ENCODE measurements at places on chromosomes 1 and 21. TPM values are rescaled to one million over a fixed set of nuclear protein-coding genes. Genes with fewer than 3 reads are reported as not detected.
A peak's percentile ranks its signal among the peaks of the same experiment; 100 is the strongest.

DNA sequence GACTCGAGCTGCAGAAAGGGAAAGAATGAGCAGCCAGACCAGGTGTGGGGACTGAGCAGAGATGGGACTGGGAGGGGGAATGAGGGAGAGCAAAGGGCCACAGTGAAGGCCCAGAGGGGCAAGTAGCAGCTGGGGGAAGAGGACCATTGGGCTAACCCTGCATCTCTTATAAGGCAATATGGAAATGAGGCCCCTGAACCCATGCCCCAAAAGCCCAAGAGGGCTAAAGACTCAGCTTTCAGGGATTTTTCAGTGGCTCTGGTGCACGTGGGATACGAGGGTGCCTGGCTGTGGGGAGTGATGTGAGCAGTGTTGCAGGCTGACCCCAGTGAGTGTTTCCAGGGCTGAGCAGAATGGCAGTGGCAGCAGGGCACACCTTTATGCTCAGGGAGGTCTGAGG is 496 bp upstream of the TNNI1 start:
- no peak overlapping the region for H3K27ac ChIP-seq
- H3K4me1 ChIP-seq, result no peaks in the 10 kb centered on the region
- peaks cover 2% of the 10 kb centered on the region for H3K27me3 ChIP-seq
- H3K36me3 ChIP-seq, result no peaks in the 10 kb centered on the region

DNA sequence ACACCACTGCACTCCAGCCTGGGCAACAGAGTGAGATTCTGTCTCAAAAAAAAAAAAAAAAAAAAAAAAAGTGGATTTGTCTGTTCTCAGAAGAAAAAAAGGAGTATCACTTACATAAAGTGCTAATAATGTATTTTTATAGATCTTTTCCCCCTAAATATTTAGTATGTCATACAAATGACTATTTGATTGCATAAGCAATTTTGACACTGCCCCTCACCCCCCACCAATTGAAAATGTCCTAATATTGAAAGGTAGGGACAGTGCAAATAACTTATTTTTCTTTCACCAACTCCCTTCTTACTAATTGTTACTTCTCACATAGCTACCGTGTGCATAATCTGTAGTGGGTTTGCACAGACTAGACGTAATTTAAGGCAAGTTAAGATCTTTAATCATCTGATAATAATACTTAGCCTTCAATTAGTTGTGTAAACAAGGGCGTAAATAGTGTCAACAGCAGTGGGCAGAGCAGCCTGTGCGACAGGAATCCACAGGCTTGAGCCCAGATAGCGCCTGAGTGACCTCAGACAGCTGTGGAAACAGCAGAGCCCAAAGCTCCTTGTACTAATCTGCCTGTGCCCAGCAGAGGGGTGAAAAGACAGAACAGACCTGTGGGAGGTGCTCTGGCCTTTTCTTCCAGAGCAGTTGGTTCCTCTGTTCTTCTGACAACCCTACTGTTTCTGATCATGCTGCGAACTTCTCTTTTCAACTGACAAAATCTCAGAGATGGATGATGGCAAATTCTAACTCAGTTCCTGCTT is 4.5 kb upstream of the IER5 start:
- DNase-seq, result peak; percentile 72
- H3K4me3 ChIP-seq, result peak overlapping the region; percentile 1
- H3K27ac ChIP-seq, result no peak overlapping the region
- peaks cover 4% of the 10 kb centered on the region for H3K27me3 ChIP-seq
- peaks cover 2% of the 10 kb centered on the region for H3K36me3 ChIP-seq
- peaks cover 32% of the 10 kb centered on the region for H3K4me1 ChIP-seq

DNA sequence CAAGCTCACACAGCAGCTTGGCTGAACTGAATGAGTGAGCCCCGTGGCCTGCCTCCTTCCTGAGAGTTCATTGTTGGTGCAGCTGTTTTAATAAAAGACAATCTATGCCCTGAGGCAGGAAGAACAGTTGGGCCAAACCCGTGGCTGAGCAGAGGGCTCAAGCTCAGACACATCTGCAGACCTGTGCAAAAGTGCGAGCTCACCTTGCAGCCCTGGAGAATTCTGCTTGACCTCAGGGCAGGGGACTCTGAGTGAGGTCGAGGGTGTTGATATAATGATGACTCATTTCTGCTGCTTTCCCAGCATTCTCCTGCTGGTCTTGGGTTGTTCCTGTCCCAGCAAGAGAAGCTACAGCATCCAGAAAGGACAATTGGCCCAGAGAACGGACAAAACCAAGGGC is 61.0 kb downstream of the ATP5PO start:
- DNase-seq, result no peak
- H3K4me1 ChIP-seq, result no peaks in the 10 kb centered on the region
- no peak overlapping the region for H3K27ac ChIP-seq
- H3K36me3 ChIP-seq, result no peaks in the 10 kb centered on the region
- H3K4me3 ChIP-seq, result no peak overlapping the region

RRAGC gene
- total RNA-seq, result 19.0 TPM

LYPD8 gene
- total RNA-seq, result not detected

GRCh38 chr21:35529171-35529863 is 480.2 kb upstream of the RUNX1 start:
- peak overlapping the region; percentile 93 for H3K27ac ChIP-seq
- peak overlapping the region; percentile 75 for H3K4me3 ChIP-seq
- H3K27me3 ChIP-seq, result no peaks in the 10 kb centered on the region

HIVEP3 gene
- 39.6 TPM for total RNA-seq

DNA sequence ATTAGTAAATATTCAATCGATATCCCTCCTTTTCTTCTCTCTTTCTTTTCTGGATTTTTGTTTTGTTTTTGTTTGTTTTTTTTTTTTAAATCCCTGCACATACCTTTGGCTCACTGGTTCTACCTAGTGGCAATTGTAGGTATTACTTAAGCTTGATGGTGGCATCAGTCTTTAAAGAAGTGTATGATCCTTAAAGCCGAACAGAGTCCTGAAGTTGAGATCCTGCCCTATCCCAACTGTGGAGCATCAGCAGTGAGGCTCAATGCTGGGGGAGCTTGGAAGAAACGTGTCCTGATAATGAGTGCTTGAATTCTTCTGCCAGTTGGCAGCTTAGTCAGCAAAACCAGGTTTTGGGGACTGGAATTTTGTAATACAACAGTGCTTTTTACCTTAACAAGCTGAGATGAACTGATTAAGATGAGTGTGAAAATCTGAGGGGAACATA is 60.8 kb downstream of the FASLG start:
- no peak for DNase-seq
- peaks cover 6% of the 10 kb centered on the region for H3K27me3 ChIP-seq
- peaks cover 35% of the 10 kb centered on the region for H3K4me1 ChIP-seq
- no peak overlapping the region for H3K4me3 ChIP-seq
- no peak overlapping the region for H3K27ac ChIP-seq

DNA sequence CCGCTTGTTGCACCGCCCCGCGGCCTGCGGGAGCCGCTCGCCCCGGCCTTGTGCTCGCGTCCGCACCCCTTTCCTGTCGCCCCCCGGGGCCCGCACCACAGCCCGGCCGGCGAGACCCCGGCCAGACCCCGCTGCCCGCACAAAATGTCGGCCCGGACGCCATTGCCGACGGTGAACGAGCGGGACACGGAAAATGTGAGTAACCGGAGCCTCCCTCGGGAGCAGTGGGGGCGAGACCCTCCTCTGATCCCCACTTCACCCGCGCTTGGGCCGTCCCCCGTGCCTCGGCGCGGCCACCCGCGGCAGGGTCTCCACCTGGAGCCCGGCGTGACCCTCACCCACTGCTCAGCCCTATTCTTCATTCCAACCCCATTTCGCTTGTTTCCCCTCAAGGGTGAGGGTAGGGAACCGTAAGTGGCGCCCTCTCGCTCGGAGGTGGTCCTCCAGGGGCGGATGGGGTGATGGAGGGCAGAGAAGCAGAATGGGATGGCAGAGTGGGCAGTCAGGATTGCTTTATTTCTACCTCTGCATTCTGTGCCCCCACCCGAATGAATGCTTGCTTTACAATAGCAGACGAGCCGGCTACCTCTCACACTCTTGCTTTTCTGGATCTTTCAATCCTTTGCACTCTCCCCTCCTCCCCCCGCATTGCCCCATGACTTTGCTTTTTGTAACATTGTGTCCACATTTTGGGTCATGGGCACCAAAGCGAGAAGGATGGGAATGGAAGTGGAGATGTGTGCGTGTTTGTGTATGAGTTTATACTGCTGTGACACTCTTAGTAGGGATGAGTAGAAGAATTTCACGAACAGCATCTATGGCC is 954 bp downstream of the MARK1 start:
- H3K27ac ChIP-seq, result no peak overlapping the region
- H3K4me1 ChIP-seq, result peaks cover 9% of the 10 kb centered on the region
- peaks cover 60% of the 10 kb centered on the region for H3K27me3 ChIP-seq

GRCh38 chr1:91707114-91707889 is 178.6 kb downstream of the TGFBR3 start:
- H3K4me3 ChIP-seq, result no peak overlapping the region
- peaks cover 25% of the 10 kb centered on the region for H3K36me3 ChIP-seq
- no peak overlapping the region for H3K27ac ChIP-seq
- no peak for DNase-seq

ADGRB2 gene
- total RNA-seq, result 1.2 TPM

GRCh38 chr1:29969576-29969975 is 733.3 kb downstream of the PTPRU start:
- peaks cover 8% of the 10 kb centered on the region for H3K4me1 ChIP-seq
- no peak overlapping the region for H3K27ac ChIP-seq
- no peaks in the 10 kb centered on the region for H3K36me3 ChIP-seq
- peaks cover 19% of the 10 kb centered on the region for H3K27me3 ChIP-seq
- H3K4me3 ChIP-seq, result no peak overlapping the region

STPG1 gene
- total RNA-seq, result 11.9 TPM

DNA sequence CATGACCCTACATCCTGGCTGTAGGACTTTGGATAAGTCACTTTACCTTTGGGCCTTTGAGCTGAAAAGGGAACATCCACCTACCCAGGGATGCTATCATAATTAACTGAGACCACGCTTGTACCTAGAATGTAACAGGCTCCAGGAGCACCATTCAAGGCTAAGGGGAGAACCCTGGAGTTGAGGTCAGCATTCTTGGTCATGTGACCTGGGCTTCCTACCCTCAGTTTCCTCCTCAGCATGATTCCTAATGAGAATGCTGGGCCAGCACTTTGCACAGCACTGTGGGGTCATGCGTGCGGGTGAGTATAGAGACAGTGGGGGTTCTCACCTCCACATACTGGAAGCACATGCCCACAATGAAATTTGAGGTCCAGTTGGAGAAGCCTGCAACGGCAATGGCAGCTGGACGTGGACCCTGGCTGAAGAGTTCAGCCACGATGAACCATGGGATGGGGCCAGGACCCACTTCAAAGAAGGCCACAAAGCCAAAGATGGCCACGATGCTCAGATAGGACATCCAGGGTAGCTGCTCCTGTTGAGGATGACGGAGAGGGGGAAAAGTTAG is 31.3 kb downstream of the SLC2A1 start:
- peaks cover 63% of the 10 kb centered on the region for H3K36me3 ChIP-seq
- H3K4me3 ChIP-seq, result no peak overlapping the region
- no peaks in the 10 kb centered on the region for H3K27me3 ChIP-seq
- no peak for DNase-seq
- H3K27ac ChIP-seq, result peak overlapping the region; percentile 23
- peaks cover 54% of the 10 kb centered on the region for H3K4me1 ChIP-seq

Measured in activated CD4-positive, alpha-beta T cell treated with anti-CD3 and anti-CD28 coated beads for 36 hours (primary cell).